ENCODE measurements at places on chromosomes 5 and 9. TPM values are rescaled to one million over a fixed set of nuclear protein-coding genes. Genes with fewer than 3 reads are reported as not detected.

SLC6A3 gene
- total RNA-seq = under 0.01 TPM

TICAM2 gene
- total RNA-seq = 11.8 TPM

ATP6V0E1 gene
- 350 TPM for total RNA-seq

RPL35 gene
- 2,792 TPM for total RNA-seq

DBH gene
- not detected for total RNA-seq

LECT2 gene
- total RNA-seq = not detected

ABO gene
- total RNA-seq = not detected

C9orf50 gene
- 0.44 TPM for total RNA-seq
